Osteoblast (primary cell): ENCODE measurements at places on chromosomes 3 and 15.

GRCh38 chr15:97994236-97994635 lies 33.7 kb downstream of the ARRDC4 start:
- no peaks in the 10 kb centered on the region for H3K36me3 ChIP-seq
- no peak for DNase-seq
- H3K27ac ChIP-seq, result no peak overlapping the region
- H3K27me3 ChIP-seq, result no peaks in the 10 kb centered on the region

GRCh38 chr3:17091910-17092582 lies 207.3 kb downstream of the PLCL2 start:
- no peak overlapping the region for H3K4me3 ChIP-seq
- H3K4me1 ChIP-seq, result peaks cover 4% of the 10 kb centered on the region
- no peaks in the 10 kb centered on the region for H3K27me3 ChIP-seq
- H3K36me3 ChIP-seq, result no peaks in the 10 kb centered on the region
- DNase-seq, result peak; percentile 78

DNA sequence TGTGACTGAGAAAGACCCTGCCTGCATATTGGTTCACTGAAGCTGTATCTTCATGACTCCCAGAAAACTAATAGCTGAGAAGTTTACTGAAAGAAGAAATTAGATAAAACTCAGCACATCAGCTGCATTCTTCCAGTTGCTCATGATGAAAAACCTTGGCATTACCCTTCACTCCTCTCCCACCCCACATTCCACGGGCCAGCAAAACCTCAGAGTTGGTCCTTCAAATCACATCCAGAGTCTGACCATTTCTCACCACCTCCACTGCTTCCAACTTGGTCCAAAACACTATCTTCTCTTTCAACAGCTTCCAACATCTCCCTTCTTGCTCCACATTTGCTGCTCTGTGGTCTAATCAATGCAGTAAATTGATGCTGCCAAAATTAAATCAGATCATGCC lies 97.1 kb downstream of the CD47 start:
- H3K4me1 ChIP-seq, result peaks cover 16% of the 10 kb centered on the region
- no peak for DNase-seq
- H3K4me3 ChIP-seq, result no peak overlapping the region
- H3K27ac ChIP-seq, result no peak overlapping the region
- no peaks in the 10 kb centered on the region for H3K36me3 ChIP-seq

GRCh38 chr3:188916934-188917401 lies 254.8 kb upstream of the TPRG1 start:
- H3K27ac ChIP-seq, result no peak overlapping the region
- H3K4me1 ChIP-seq, result peaks cover 12% of the 10 kb centered on the region
- no peaks in the 10 kb centered on the region for H3K27me3 ChIP-seq
- no peak overlapping the region for H3K4me3 ChIP-seq
- no peaks in the 10 kb centered on the region for H3K36me3 ChIP-seq

DNA sequence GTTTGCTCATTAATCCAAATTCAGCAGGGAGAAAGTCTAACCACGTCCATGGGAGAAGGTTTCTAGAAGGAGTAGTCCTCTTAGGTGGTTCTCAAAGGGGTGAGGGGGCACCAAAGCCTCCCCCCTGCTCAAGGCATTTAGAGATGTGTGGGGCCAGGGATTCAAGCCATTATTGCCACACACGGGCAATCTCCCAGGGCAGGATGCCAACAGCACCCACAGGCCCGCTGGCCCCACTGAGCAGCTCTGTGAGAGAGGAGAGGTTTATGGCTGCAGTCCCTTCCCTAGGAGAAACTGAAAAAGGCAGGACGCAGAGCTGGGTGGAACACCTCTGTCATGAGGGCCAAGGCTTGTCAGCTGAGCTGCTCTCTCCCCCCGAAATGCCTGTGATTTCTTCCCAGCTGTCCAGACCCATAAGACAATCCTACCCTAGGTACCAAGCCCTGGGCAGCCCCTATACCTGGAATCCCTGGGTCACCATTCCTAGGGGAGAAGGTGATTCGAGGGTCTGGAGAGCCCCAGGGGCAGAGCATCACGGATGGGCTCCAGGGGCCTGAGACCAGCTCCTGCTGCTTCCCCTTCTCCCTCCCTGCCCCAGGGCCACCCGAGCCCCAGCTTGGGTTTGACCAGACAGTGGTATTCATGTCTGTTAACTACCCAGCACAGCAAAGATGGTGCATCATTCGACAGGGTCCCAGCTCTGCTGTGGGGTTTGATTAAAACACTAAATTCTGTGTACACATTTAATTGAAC lies 39.0 kb downstream of the WHAMM start:
- H3K36me3 ChIP-seq, result no peaks in the 10 kb centered on the region
- no peak overlapping the region for H3K4me3 ChIP-seq
- DNase-seq, result no peak
- no peak overlapping the region for H3K27ac ChIP-seq
- peaks cover 5% of the 10 kb centered on the region for H3K4me1 ChIP-seq

- peaks cover 18% of the 10 kb centered on the region for H3K4me1 ChIP-seq
- H3K27me3 ChIP-seq, result no peaks in the 10 kb centered on the region
- DNase-seq, result no peak
These were observed 67.8 kb upstream of the ITGA11 start for GRCh38 chr15:68499620-68500312.

GRCh38 chr3:25507811-25508210 lies 79.7 kb downstream of the RARB start:
- peaks cover 36% of the 10 kb centered on the region for H3K4me1 ChIP-seq
- no peak overlapping the region for H3K4me3 ChIP-seq
- no peaks in the 10 kb centered on the region for H3K27me3 ChIP-seq
- no peaks in the 10 kb centered on the region for H3K36me3 ChIP-seq
- H3K27ac ChIP-seq, result peak overlapping the region; percentile 82

DNA sequence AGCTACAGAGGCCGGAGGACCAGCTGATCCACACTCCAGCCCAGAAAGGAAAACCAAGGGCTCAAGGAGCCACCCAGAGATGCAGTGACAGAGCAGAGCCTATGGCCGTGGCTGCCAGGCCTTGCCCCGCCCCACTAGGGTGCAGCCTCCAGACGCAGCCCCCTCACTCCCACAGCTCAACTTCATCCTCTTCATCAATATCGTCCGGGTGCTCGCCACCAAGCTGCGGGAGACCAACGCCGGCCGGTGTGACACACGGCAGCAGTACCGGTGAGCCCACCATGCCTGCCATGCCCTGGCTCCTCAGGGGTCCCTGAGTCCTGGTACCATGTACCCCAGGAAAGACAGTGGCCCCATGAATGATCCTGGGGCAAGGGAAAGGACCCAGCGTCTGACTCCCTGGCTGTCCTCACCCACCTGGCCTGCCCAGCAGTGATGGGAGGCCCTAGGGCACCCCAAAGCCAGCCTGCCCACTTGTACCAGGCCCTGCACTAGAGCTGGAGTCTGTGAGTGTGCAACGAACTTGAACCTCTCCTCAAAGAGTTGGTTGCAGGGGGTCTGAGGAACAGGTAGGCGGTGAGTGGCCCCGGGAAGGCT lies 24.2 kb downstream of the PTH1R start:
- H3K4me3 ChIP-seq, result no peak overlapping the region
- no peaks in the 10 kb centered on the region for H3K27me3 ChIP-seq
- no peak overlapping the region for H3K27ac ChIP-seq
- no peaks in the 10 kb centered on the region for H3K4me1 ChIP-seq
- peak; percentile 69 for DNase-seq

DNA sequence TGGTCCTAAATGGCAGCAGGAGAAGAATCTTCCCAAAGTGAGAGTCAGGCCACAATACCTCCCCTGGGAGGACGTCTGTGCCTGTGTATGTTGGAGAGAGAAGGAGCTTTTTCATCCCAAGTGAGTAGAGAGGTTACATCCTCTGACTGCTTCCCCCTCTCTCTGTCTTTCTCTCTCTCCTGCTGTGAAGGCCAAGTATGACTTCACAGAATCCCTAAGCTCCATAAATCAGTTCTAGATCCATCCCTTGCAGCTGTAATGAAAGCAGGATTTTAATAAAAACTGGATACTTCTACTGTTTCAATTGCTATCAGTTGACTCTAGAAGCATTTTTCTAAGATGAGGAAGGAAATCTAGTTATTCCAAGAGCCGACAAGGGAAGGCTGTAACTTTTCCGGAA lies 389.1 kb upstream of the PROK2 start:
- H3K36me3 ChIP-seq, result no peaks in the 10 kb centered on the region
- H3K27me3 ChIP-seq, result no peaks in the 10 kb centered on the region
- no peak overlapping the region for H3K4me3 ChIP-seq
- H3K4me1 ChIP-seq, result peaks cover 27% of the 10 kb centered on the region

GRCh38 chr3:13612829-13613228 lies 63.9 kb downstream of the FBLN2 start:
- H3K36me3 ChIP-seq, result no peaks in the 10 kb centered on the region
- H3K4me3 ChIP-seq, result no peak overlapping the region
- no peaks in the 10 kb centered on the region for H3K4me1 ChIP-seq
- H3K27me3 ChIP-seq, result no peaks in the 10 kb centered on the region
- H3K27ac ChIP-seq, result no peak overlapping the region
- DNase-seq, result peak; percentile 70

DNA sequence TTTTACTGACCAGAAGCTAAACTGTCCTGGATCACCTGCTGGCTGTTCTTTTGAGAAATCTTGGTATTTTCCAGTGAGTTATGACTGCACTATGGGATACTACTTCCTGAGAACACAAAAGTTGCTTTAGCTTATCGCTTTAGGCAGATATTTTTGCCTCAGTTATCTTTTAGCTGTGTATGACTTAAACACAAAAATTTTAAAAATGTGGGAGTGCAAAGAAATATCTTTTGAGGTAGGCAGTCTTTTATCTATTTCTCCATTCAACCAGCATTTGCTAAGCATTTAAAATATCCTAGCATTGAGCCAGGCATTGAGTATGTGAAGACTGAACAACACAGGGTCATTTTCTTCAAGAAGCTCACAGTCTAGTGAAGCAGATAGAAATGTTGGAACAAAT lies 981.9 kb downstream of the FHIT start:
- peak; percentile 10 for DNase-seq
- H3K27me3 ChIP-seq, result no peaks in the 10 kb centered on the region
- H3K27ac ChIP-seq, result no peak overlapping the region
- H3K4me3 ChIP-seq, result no peak overlapping the region

- H3K4me1 ChIP-seq, result no peaks in the 10 kb centered on the region
- H3K36me3 ChIP-seq, result no peaks in the 10 kb centered on the region
- H3K4me3 ChIP-seq, result no peak overlapping the region
- H3K27ac ChIP-seq, result no peak overlapping the region
These were observed 85.7 kb downstream of the ATP2B2 start for GRCh38 chr3:10419637-10420232.

- H3K4me3 ChIP-seq, result no peak overlapping the region
- H3K27ac ChIP-seq, result no peak overlapping the region
- no peaks in the 10 kb centered on the region for H3K4me1 ChIP-seq
- H3K36me3 ChIP-seq, result no peaks in the 10 kb centered on the region
- DNase-seq, result peak; percentile 49
These were observed 227.1 kb downstream of the RPLP1 start for GRCh38 chr15:69679623-69680228.

GRCh38 chr15:40266828-40267304 lies 16.0 kb downstream of the ANKRD63 start:
- peaks cover 17% of the 10 kb centered on the region for H3K4me1 ChIP-seq
- DNase-seq, result peak; percentile 100
- H3K27ac ChIP-seq, result peak overlapping the region; percentile 73
- H3K27me3 ChIP-seq, result no peaks in the 10 kb centered on the region

DNA sequence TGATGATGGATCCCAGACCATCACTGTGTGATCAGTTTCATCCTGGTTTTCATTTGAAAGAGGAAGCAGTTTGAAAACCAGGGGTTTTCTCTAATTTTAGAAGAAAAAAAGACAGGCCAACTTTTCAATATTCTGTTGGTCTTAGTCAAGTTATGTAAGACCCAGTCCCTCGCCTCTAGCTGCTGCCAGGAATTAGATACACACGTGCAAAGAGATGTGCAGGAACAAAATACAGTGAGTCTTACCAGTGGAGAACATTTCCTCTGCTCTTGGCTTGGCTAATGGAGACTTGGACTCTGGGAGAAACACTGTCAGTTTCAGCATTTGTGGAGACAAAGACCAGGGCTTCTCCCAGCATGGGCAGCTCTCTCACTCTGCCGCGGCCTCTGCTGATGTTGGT lies 214.9 kb upstream of the C2CD4B start:
- no peak for DNase-seq
- H3K27me3 ChIP-seq, result peaks cover 7% of the 10 kb centered on the region
- H3K4me3 ChIP-seq, result no peak overlapping the region
- H3K36me3 ChIP-seq, result no peaks in the 10 kb centered on the region
- no peak overlapping the region for H3K27ac ChIP-seq

GRCh38 chr3:150342896-150343467 lies 65.1 kb upstream of the TSC22D2 start:
- no peak overlapping the region for H3K27ac ChIP-seq
- DNase-seq, result no peak
- H3K4me3 ChIP-seq, result no peak overlapping the region
- no peaks in the 10 kb centered on the region for H3K36me3 ChIP-seq

- no peaks in the 10 kb centered on the region for H3K27me3 ChIP-seq
- DNase-seq, result no peak
These were observed 16.1 kb upstream of the TATDN2 start for GRCh38 chr3:10232137-10232536.

DNA sequence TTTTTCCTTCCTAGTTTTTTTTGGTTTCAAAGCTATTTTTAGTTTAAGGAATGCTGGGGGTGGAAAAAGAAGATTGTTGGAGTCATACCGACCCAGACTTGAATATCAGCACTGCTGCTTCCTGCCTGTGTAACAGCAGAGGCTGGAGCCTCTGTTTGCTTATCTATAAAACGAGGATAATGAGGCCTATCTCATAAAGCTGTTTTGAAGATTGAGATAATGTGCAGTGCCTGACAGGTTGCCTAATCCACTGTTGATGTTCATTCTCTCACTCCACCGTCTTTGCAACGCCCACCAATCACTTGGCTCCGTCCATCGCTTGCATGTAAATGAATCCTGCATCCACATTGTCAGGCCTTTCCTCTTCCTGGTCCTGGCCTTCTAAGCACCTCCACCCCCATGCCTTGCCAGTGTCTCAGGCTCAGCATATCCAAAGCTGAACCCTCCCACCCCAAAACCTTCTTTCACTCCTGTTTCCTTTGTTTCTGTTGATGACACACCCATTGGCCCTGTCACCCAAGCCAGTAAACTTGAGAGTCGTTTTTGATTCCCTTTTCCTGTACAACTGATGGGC lies 94.9 kb downstream of the MEX3B start:
- peaks cover 33% of the 10 kb centered on the region for H3K4me1 ChIP-seq
- peak overlapping the region; percentile 55 for H3K27ac ChIP-seq
- H3K36me3 ChIP-seq, result no peaks in the 10 kb centered on the region
- H3K4me3 ChIP-seq, result no peak overlapping the region
- H3K27me3 ChIP-seq, result no peaks in the 10 kb centered on the region

- peak; percentile 89 for DNase-seq
- peaks cover 7% of the 10 kb centered on the region for H3K4me1 ChIP-seq
- no peaks in the 10 kb centered on the region for H3K36me3 ChIP-seq
- peak overlapping the region; percentile 77 for H3K4me3 ChIP-seq
- H3K27ac ChIP-seq, result peak overlapping the region; percentile 45
These were observed 18.0 kb downstream of the ZNF148 start for GRCh38 chr3:125357032-125357658.

DNA sequence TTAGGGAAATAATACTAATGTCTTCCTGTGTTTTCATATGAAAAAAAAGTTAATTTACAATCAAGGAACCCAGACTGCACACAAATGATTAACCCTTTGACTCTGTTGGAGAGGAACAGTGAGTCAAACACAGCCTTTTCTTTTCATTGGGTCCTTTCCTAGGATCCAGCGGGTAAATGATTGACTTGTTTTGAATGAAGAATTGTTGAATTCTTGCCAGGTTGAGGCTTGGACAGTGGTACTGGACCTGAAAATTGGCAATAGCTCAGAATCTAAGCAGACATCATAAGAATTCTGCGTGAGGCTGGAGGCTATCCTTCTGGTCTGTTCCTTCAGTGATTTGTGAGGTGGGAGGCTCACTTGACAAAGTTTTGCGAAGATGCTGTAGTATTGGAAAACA lies 143.0 kb downstream of the RYR3 start:
- no peaks in the 10 kb centered on the region for H3K4me1 ChIP-seq
- H3K27me3 ChIP-seq, result peaks cover under 1% of the 10 kb centered on the region
- H3K4me3 ChIP-seq, result no peak overlapping the region
- no peaks in the 10 kb centered on the region for H3K36me3 ChIP-seq
- no peak for DNase-seq

- no peak for DNase-seq
- no peak overlapping the region for H3K4me3 ChIP-seq
These were observed 268.3 kb downstream of the THRB start for GRCh38 chr3:24226397-24226796.
